ENCODE measurements at places on chromosomes 2 and 18. TPM values are rescaled to one million over a fixed set of nuclear protein-coding genes. Genes with fewer than 3 reads are reported as not detected.
A peak's percentile ranks its signal among the peaks of the same experiment; 100 is the strongest.

The POTEJ gene
- total RNA-seq: not detected

The TNFRSF11A gene
- 0.41 TPM for total RNA-seq

The CNGA3 gene
- not detected for total RNA-seq

The SH3RF3 gene
- 0.12 TPM for total RNA-seq

The GREB1 gene
- total RNA-seq: 0.39 TPM

The ACAA2 gene
- total RNA-seq: 24.0 TPM

The ATP6V1B1 gene
- total RNA-seq: not detected

The ASIC4 gene
- total RNA-seq: not detected

The LRP2 gene
- not detected for total RNA-seq

- no peak for DNase-seq
- H3K36me3 ChIP-seq: no peaks in the 10 kb centered on the region
- H3K4me1 ChIP-seq: no peaks in the 10 kb centered on the region
- no peak overlapping the region for H3K27ac ChIP-seq
- H3K4me3 ChIP-seq: no peak overlapping the region
These were observed 37.4 kb upstream of the PROKR1 start for GRCh38 chr2:68605939-68606338.

- no peaks in the 10 kb centered on the region for H3K27me3 ChIP-seq
- H3K4me1 ChIP-seq: no peaks in the 10 kb centered on the region
- no peak overlapping the region for H3K27ac ChIP-seq
- no peak for DNase-seq
- no peak overlapping the region for H3K4me3 ChIP-seq
These were observed 210.2 kb downstream of the MC4R start for GRCh38 chr18:60162388-60162787.

DNA sequence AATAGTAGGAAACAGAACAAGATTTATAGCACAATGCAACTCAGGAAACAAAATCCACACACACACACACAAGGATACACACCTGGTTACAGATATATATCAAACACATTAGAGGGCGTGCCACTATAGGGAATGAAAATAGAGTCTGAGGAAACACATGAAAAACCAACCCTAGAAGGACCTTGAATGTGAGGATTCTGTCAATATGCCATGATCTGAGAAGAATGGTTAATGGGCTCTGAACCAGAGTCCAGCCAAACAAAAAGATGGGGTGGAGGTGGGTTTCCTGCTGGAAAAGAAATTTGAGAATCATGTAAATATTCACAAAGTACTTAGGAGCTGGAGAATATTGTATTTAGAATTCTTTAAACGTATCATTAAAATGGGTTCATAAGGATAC, 7.8 kb upstream of the TMEM37 start:
- no peak overlapping the region for H3K27ac ChIP-seq
- no peaks in the 10 kb centered on the region for H3K36me3 ChIP-seq
- H3K4me3 ChIP-seq: no peak overlapping the region
- no peak for DNase-seq
- peaks cover 8% of the 10 kb centered on the region for H3K27me3 ChIP-seq
- H3K4me1 ChIP-seq: no peaks in the 10 kb centered on the region

GRCh38 chr18:74139888-74140287, 7.7 kb downstream of the FBXO15 start:
- H3K36me3 ChIP-seq: no peaks in the 10 kb centered on the region
- no peaks in the 10 kb centered on the region for H3K27me3 ChIP-seq
- no peak overlapping the region for H3K4me3 ChIP-seq
- no peak overlapping the region for H3K27ac ChIP-seq

- H3K27ac ChIP-seq: no peak overlapping the region
- DNase-seq: no peak
- no peaks in the 10 kb centered on the region for H3K36me3 ChIP-seq
- no peak overlapping the region for H3K4me3 ChIP-seq
- H3K27me3 ChIP-seq: no peaks in the 10 kb centered on the region
These were observed 160.3 kb upstream of the CDH19 start for GRCh38 chr18:66764230-66764629.

GRCh38 chr18:25141399-25141798, 210.6 kb downstream of the ZNF521 start:
- no peak overlapping the region for H3K4me3 ChIP-seq
- H3K27me3 ChIP-seq: no peaks in the 10 kb centered on the region
- no peak for DNase-seq
- no peaks in the 10 kb centered on the region for H3K4me1 ChIP-seq

DNA sequence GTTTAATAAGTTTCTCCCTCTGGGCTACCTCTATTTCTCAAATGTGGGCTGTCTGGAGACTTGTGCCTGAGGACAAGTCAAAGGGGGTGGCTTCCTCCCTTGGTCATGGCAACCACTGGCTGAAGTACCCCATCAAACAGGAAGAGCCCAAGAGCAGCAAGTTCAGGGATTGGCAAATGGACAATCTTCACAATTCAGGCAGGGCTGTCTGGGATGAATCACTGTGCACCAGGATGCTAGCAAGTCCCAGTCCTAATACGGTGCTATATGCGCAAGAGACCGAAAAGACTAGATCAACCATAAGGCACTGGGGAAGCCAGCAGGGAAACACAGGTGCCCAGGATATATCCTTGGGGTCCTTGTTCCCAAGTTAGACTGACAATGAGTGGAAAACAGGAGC, 75.5 kb downstream of the ANTXR1 start:
- no peak for DNase-seq
- H3K4me1 ChIP-seq: no peaks in the 10 kb centered on the region
- no peaks in the 10 kb centered on the region for H3K36me3 ChIP-seq
- peaks cover 13% of the 10 kb centered on the region for H3K27me3 ChIP-seq
- no peak overlapping the region for H3K4me3 ChIP-seq
- H3K27ac ChIP-seq: no peak overlapping the region

- H3K27me3 ChIP-seq: no peaks in the 10 kb centered on the region
- DNase-seq: no peak
- H3K4me3 ChIP-seq: no peak overlapping the region
These were observed 138.9 kb upstream of the SETBP1 start for GRCh38 chr18:44541781-44542180.

DNA sequence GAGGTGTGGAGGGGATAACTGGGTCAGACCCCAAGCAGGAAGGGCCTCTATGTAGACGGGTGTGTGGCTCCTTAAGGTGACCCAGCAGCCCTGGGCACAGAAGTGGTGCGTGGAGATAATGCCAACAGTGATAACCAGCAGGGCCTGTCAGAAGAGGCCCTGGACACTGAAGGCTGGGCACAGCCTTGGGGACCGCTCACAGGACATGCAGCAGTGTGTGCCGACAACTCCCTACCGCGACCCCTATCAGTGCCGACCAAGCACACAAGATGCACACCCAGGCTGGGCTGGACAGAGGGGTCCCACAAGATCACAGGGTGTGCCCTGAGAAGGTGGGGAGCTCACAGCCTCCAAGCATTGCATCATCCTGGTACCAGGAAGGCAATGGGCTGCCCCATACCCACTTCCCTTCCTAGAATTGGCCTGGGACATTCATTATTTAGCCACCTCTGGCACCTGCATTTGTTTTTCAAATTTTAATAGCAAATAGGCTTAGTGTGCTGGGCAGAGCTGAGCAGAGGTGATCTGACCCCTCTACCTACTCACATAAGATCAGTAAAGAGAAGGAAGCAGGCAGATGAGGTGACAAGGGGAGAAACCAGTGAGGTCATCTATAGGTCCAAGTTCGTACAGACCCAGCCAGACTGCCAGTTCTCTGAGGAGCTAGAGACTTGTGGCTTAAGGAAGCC, 55.2 kb downstream of the BCL11A start:
- H3K4me1 ChIP-seq: peaks cover 99% of the 10 kb centered on the region
- no peaks in the 10 kb centered on the region for H3K27me3 ChIP-seq
- peaks cover 77% of the 10 kb centered on the region for H3K36me3 ChIP-seq
- H3K27ac ChIP-seq: peak overlapping the region; percentile 80

DNA sequence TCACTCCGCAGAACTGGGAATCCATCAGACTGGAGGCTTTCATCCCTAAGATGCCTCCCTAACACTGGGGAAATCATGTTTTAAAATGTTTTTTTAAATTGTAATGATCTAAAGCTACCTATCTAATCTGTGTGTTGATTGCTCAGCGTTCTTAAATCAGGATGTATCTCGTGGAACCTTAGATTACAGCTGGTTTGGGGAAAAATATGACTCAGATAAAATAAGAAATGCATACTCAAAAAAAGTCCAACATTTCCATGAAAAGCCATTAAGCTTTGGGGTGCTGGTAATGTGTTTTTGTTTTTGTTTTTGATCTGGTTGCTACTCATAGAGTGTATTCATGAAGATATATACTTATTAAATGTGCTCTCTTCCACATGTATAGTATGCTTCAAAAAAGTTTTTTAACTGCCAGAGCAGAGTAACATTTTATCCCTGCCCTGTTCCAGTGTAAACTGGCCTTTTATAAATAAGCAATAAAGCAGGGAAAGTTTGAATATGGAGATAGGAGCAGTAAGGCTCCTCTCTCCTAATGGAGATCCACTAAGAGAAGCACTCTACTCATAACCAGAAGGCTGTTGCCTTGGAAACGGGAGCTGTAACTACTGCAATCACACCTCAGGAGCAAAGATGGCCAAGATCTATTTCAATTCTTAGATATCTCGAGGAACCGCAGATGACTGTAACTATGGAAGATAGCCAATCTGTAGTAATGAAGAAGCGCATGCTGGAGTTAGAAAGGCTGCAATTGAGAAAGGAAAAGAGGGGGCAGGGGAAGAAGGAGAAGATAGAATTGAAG, 41.6 kb downstream of the ANKRD44 start:
- no peak overlapping the region for H3K4me3 ChIP-seq
- peaks cover 1% of the 10 kb centered on the region for H3K36me3 ChIP-seq
- no peak overlapping the region for H3K27ac ChIP-seq
- H3K27me3 ChIP-seq: no peaks in the 10 kb centered on the region
- DNase-seq: no peak
- H3K4me1 ChIP-seq: peaks cover 83% of the 10 kb centered on the region

GRCh38 chr2:103396152-103396551, 634.3 kb downstream of the TMEM182 start:
- H3K27ac ChIP-seq: no peak overlapping the region
- no peaks in the 10 kb centered on the region for H3K36me3 ChIP-seq
- no peaks in the 10 kb centered on the region for H3K4me1 ChIP-seq

GRCh38 chr2:141501752-141502151, 629.1 kb downstream of the LRP1B start:
- H3K27me3 ChIP-seq: no peaks in the 10 kb centered on the region
- no peaks in the 10 kb centered on the region for H3K4me1 ChIP-seq
- H3K36me3 ChIP-seq: no peaks in the 10 kb centered on the region
- no peak overlapping the region for H3K27ac ChIP-seq
- H3K4me3 ChIP-seq: no peak overlapping the region
- no peak for DNase-seq

- no peaks in the 10 kb centered on the region for H3K4me1 ChIP-seq
- no peak overlapping the region for H3K4me3 ChIP-seq
- no peak for DNase-seq
- no peak overlapping the region for H3K27ac ChIP-seq
These were observed 379.3 kb upstream of the PKDCC start for GRCh38 chr2:41668529-41668928.

- no peaks in the 10 kb centered on the region for H3K27me3 ChIP-seq
- no peak overlapping the region for H3K27ac ChIP-seq
- H3K4me1 ChIP-seq: no peaks in the 10 kb centered on the region
- DNase-seq: no peak
- H3K4me3 ChIP-seq: no peak overlapping the region
These were observed 43.5 kb upstream of the ACTR3 start for GRCh38 chr2:113846429-113846828.

GRCh38 chr18:38576916-38577315, 1011.3 kb upstream of the CELF4 start:
- H3K4me3 ChIP-seq: no peak overlapping the region
- H3K36me3 ChIP-seq: no peaks in the 10 kb centered on the region
- H3K4me1 ChIP-seq: no peaks in the 10 kb centered on the region
- no peak overlapping the region for H3K27ac ChIP-seq

DNA sequence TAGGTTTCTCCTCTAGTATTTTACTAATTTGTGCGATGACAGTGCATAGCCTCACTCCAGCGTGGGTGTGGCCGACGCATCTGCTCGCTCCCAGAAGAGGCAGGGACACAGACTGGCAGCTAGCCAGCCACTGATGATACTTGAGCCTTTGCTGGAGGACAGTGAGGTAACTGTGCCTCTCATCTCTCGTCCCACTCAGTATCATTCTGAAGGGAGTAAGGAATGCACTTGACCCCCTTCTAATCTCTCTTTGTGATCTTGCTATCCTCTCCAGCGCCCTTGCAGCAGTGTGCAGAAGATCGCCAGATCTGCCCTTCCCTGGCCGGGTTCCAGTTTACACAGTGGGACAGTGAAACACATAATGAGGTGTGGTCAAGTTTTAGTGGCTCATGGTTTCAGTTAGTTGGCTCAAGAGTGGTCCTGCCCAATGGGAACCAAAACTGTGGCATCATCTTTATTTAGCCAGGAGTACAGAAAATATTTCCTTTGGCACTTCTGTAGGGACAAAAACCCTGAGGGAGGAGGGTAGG, 17.5 kb downstream of the NCAPH start:
- no peak overlapping the region for H3K27ac ChIP-seq
- H3K4me1 ChIP-seq: no peaks in the 10 kb centered on the region

- peaks cover 66% of the 10 kb centered on the region for H3K36me3 ChIP-seq
- DNase-seq: no peak
- peak overlapping the region; percentile 87 for H3K27ac ChIP-seq
- H3K4me1 ChIP-seq: peaks cover 93% of the 10 kb centered on the region
- no peaks in the 10 kb centered on the region for H3K27me3 ChIP-seq
- peak overlapping the region; percentile 53 for H3K4me3 ChIP-seq
These were observed 16.6 kb downstream of the INPP5D start for GRCh38 chr2:233076749-233077148.

- no peaks in the 10 kb centered on the region for H3K27me3 ChIP-seq
- H3K4me1 ChIP-seq: no peaks in the 10 kb centered on the region
- DNase-seq: no peak
- no peak overlapping the region for H3K4me3 ChIP-seq
- H3K27ac ChIP-seq: no peak overlapping the region
These were observed 184.0 kb downstream of the CELF4 start for GRCh38 chr18:37381554-37381953.

DNA sequence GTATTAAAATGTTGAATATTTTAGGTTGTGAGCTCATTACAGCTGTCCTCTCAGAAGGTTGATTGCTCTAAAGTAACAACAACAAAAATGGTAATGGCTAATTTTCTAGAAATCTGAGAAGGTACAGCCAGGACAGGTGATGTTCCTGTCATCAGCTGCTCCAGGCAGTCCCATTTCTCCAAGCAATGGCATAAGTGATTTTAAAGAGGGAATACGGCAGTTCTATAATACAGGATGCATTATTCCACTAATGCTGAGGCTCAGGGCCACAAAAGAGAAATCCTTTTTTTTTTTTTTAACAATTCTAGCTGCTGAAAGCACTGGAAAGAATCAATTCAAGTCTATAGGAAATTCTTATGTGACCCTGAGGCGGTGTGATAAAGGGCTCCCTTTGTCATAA, 199.9 kb downstream of the PMAIP1 start:
- no peak overlapping the region for H3K27ac ChIP-seq
- H3K36me3 ChIP-seq: no peaks in the 10 kb centered on the region
- no peaks in the 10 kb centered on the region for H3K4me1 ChIP-seq
- DNase-seq: no peak
- H3K4me3 ChIP-seq: no peak overlapping the region
- no peaks in the 10 kb centered on the region for H3K27me3 ChIP-seq
